ENCODE measurements at places on chromosomes 13 and 19.

DNA sequence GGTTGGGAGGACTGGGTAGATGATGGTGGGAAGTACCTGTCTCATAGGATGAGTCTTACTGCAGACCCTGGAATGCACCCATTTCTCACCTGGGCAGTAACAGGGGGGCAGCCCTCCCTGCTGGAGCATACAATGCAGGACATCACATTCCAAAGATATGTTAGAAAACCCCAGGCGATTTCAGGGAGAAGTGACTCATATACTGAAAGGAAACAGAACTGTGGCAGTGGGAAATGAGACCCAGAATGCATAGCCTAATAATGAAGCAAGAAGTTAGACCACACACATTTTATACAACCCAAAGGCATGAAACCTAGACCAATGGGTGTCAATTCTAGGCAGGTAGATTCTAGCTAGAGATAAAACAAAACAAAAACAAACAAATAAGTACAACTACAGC lies 402.7 kb downstream of the IRS2 start:
- no peak for DNase-seq

- no peak for DNase-seq
Observed at GRCh38 chr13:78659732-78660494, 958 bp upstream of the OBI1 start.

DNA sequence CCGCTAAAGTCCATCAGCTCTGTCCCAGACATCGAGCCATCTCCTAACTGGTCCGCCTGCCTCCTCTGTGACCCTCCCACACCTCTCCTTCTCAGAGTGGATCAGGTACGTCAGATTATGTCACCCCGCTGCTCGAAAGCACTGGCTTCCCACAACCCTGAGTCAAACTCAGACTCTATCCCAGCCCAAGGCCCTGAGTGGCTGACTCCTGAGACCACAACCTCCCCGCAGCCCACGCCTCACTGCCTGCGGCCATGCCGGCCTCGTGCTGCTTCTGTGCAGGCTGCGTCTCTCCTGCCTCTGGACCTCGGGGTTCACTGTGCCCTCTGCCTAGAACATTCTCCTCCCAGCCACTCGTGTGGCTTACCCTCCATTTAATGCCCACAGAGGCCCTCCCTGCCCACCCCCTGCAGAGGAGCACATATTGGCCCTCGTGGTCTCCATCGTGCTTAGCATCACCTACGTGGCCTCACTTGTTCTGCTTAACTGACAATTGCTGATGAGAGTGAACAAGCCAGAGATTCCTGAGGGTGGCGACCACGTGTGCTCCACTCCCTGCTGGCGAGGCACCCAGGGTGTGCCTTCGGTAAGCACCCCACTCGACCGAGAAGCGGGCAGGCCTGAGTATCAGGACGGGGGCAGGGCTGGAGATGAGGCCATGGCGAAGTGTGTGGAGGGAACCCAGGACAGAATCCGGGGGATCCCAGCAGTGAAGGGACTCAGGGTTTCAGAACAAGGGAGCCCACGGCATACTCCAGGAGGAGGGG lies 13.5 kb upstream of the FKRP start:
- no peak for DNase-seq

DNA sequence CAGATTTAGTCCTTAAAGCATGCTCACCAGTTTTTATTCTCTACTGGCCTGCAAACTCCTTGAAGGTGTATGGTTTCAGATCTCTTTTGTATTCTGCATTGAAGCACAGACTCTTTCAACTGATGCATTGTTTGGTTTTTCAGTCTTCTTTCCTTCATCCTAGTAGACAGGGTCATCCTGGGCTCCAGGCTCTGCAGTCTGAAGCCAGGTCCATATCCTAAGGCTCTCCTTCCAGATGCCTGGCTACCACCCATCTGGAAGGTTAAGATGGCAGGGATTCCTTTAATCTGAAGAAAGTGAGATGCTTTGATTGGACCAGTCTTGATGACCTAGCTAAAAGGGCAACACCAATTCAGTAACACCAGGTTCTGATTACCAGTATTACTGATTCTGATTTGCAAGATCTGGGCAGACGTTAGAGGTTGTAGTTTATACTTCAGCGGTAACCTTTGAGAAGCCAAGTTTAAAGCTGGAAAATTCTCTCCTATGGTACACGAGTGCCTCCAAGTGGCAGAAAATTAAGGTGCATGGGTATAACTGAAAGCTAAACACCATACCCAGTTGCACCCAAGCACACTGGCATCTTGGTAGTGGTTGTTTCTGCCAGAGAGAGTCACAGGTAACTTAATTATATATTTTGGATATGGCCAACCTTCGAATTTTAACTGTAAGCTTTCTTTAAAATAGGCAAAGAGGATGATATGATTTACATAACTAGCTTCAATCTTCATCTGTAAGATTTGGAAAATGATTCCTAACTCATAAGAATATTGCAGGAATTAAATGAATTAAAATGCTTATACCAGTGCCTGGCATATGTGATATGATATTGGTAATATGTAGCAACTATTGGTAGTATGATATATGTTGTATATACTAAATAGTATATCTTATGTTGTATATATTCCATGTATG lies 1651.9 kb upstream of the MIR17HG start:
- no peak for DNase-seq

DNA sequence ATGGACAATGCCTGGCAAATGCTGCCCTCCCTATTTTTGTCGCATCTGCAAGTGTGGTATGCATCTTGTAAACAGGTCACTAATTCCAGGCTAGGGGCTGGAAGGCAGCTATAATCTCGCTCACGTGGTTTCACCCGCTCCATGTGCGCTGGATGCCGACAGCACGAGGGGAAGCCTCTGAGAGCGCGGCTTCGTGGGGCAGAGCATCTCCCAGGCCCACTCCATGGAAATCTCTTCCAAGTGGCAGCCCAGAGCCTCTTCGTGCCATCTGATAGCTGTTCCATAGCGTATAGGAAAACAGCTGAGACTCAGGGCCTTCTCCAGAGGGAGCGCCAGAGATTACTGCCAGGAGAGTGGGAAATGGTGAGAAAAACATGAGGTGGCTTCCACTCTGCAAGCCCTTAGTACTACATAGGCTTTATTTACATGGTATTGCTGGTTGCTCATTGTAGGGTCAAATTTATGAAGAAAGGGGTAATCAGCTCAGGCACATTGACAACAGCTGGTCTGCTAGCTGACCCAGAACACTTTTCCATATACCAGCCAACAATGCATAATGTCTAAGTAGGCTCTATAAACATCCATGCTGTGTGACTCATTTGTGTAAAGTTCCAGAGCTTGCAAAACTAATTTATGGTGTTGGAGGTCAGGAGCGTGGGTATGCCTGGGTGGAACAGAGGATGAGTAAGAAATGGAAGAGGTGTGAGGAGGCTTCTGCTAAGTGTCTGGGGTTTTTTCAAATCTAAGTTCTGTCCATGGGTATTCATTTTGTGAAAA lies 165.2 kb downstream of the SHISA2 start:
- no peak for DNase-seq

Data from activated B cell treated with CpG ODN at 0.5 μM for 24 hours (primary cell).